ENCODE measurements at places on chromosomes 7 and 10.

GRCh38 chr7:101399759-101400158 is 37.1 kb downstream of the COL26A1 start:
- no peak for DNase-seq

- DNase-seq = no peak
These were observed 108.6 kb upstream of the GPR26 start for GRCh38 chr10:123557366-123558108.

- no peak for DNase-seq
These were observed 25.4 kb downstream of the INSIG1 start for GRCh38 chr7:155323001-155323638.

- no peak for DNase-seq
These were observed 53.6 kb upstream of the PODXL start for GRCh38 chr7:131610007-131610406.

All from stimulated activated CD8-positive, alpha-beta memory T cell treated with anti-CD3 and anti-CD28 coated beads, Interleukin-7, amount 100 ng/mL, for 1 hour (primary cell).